ENCODE measurements at places on chromosomes 2 and 18.

DNA sequence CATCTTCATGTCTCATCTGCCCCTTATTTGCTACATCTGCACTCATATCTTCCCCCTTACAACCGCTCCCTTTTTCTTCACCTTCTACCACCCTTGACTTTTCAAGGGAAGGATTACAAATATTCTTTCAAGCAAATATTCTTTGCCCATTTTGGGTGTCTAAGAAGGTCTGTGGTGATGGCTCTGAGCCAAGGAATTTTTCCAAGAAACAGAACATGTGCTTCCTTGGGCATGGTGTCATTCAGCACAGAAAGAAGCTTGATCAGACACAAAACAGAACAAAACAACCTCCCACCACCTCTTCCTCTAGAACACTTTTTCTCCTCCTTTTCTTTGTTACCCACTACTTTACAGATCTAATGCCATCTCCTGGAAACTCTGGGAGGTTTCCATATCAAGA is 313.7 kb downstream of the SATB2 start:
- DNase-seq: no peak

DNA sequence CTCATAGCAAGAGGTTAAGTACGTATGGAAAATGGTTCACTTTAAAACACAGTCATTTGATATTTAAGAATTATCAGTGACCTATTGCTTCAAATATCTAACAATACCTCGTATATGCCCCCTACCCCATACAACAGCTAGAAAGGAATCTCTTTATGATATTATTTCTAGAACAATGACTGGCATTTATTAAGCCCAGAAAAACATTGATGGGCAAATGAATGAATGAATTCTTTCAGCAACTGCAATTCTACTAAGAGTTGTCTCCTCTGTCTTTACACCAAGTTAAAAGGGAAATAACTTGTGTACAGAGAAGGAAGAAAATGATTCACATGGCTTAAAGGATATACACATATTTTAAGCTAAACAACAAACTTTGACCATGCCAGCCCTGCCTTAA is 384.7 kb downstream of the ERBB4 start:
- DNase-seq: no peak

DNA sequence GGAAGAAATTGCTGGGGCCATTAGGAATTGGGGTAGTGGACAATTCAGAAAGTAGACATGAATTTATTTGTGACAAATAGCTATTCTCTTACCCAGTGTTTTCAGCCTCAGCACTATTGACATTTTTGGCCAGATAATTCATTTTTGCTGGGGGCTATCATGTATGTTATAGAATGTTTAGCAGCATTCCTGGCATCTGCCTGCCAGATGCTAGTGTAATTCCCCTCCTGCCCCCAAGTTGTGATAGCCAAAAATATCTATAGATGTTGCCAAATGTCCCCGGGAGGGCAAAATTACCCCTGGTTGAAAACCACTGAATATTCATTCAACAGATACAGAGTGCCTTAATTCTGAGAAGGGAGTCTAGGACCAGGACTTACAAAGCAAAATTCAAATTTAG is 183.6 kb downstream of the BABAM2 start:
- no peak for DNase-seq

DNA sequence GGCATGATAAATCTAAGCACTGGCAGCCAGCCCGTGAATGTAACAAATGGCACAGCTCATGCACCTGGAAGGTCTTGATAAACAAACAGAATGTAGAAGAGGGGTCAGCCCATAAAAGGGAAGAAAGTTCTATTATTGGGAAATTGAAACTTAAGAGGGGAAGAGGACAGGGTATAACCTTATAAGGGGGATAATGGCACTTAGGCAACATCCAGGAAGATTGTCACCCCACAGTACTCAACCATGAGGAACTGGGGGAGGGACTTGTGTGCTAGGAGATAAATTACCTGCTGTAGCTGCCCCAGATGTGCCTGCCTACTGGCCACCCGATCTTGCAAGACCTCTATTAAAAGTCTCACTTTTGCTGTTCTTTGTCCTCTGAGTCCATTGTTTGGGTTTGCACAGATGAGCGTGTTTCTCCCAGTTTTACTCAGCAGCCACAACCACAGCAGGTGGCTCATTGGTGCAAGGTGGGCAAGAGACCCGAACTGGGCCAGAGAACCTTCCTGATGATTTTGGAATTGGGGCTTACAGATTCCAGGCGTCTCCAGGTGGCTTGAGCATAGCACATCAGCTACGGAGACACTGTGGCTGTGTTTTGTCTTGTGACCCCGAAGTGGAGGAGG is 79.0 kb upstream of the TAF1B start:
- DNase-seq: no peak

GRCh38 chr2:172195836-172196376 is 93.2 kb upstream of the DLX2 start:
- no peak for DNase-seq

- DNase-seq: no peak
Observed at GRCh38 chr18:47677952-47678351, 252.5 kb downstream of the SMAD2 start.

DNA sequence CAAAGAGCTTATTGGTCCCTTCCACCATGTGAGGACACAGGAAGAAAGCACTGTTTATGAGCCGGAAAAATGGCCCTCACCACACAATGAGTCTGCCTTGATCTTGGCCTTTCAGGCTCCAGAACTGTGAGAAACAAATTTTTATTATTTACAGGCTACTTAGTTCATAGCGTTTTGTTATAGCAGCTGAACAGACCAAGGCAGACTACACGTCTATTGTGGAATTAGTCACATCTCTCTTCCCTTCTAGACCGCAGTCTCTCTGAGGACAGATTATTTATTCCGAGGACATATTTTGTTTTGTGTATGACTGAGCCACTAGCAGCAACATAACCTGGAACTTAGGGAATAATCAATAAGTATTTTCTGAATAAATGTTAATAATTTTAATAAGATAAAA is 125.5 kb downstream of the ASB1 start:
- DNase-seq: no peak
